ENCODE measurements at places on chromosomes 4 and X.
A peak's percentile ranks its signal among the peaks of the same experiment; 100 is the strongest.

DNA sequence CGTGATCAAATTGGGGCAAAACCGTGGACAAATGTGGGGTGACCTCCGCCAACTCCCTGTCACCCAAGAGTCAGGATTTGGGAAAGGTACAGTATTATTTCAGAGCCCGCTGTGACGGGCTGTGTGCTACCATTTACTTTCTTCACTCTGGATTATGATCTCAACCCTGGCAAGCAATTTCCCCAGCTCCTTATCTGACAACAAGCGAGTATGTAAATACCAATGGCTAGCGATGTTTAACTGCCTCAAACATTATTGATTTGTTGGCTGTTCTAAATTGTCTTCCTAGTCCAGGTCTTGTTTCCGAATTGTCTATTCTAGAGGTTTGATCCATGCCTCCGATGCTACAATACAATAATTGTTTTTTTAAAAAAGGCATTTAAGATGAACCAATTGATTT is 17.7 kb upstream of the PITX2 start:
- no peak for DNase-seq

DNA sequence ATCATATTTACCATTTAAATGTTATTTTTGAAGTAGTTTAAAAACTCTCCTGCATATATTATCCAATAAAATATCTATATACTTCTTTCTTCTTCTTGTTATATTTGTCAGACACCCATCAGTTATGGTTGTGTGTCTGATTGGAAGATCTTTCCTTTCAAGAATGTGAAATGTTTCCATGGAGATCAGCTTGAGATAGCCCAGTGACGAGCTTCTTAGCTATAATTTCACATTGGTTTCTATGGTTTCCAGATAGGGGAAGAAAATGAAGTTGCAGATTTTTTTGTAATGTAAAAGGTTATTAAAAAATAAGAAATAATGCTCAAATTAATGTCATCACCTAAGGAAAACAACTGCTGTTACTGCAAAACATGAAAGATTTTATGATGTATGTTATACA is 189.0 kb downstream of the COX7B2 start:
- DNase-seq = no peak

GRCh38 chrX:17442898-17443297 is 67.9 kb downstream of the NHS start:
- no peak for DNase-seq

DNA sequence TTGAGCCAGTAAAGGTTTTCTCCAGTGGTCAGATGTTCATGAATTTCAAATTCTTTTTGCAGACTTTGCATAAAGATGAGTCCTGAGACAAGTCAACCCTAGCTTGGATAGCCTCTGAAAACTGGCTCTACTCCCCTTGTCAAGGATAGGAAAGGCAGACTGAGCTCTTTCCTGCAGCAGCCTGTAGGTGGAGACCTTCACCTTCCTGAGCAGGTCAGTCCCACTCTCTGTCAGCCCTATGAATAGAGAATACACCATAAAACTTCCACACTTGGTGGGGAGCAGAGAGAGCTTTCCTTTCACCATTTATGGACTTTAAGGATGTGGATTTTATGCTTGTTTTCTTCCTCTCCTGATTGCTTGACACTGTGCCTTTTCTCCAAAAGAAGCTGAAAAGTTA is 41.9 kb downstream of the PCDH19 start:
- no peak for DNase-seq

DNA sequence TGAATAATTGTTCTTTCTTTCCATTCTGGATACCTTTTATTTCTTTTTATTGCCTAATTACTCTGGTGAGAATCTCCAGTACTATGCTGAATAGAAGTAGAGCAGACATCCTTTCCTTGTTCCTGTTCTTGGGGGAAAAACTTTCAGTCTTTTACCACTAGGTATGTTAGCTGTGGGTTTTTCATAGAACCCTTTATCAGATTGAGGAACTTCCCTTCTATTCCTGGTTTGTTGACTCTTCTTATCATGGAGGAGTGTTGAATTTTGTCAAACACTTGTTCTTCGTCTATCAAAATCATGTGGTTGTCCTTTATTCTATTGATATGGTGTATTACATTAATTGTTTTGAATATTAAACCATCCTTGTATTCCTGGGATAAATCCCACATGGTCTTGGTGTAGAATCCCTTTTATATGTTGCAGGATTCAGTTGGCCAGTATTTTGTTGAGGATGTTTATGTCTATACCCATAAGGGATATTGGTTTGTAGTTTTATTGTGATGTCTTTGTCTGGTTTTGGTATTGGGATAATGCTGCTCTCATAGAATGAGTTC is 23.6 kb downstream of the SH3BP2 start:
- DNase-seq = no peak

DNA sequence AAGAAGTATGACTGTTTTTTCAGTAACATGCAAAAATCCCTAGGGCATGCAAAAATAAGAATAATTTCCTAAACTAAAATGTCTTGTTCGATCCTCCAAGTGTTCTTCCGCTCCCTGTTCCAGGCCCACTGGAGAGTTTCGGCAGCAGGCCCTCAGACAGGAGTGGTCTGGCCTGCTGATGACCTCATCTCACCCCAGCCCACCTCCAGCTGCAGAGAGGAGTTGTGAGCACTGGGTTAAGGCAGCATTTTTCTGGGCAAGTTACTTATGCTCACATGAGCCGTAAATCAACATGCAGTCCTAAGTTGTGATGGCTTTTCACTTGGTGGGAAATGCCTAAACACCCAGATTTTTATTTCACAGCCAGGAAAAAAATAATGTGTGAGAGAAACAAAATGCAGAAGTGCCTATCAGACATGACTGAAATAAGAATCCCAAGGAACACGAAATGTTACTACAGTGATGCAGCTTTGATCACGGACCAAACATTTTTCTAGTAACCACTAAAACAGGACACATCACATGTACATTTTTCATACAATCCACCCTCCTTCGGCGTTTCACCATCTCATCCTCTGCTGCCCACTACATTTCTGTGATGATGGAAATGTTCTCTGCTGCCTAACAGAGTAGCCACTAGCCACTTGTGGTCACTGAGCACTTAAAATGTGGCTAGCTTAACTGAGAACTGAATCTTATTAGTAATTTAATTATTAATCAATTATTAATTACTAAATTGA is 153.3 kb upstream of the TBL1X start:
- DNase-seq = no peak

DNA sequence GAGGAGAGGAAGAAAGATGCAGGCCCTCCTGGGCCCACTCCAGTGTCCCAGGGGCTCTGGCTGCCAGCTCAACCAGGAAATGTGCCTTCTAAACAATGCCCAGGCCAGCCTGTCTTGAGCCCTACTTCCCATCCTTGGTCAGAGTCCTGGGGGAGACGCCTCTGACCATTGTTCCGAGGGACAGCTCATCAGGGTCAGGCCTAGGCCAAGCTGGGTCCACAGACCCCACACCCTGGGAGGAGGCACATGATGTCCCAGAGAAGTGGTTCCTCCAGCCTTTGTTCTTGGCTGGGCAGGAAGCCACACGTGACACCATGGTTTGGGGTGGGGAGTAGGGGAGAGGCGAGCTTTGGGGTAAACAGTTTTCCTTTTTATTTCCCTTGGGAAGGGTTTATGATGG is 102.5 kb downstream of the EFNB1 start:
- no peak for DNase-seq

DNA sequence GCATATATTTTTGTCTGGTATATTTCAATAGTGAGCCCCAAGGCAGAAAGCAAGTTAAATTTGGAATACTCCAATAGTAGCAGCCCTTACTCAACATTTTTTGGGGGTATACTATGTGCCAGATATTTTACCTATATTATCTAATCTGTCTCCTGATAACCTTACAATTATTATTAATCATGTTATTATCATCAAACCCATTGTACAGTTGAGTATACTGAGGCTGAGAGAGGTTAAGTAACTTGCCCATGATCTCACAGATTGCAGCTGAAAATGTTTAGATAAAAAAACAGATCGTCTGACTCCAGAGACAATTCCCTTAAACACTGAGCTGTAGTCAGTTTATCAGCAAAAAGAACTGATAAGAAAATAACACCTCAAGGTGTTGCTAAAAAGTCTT is 6.5 kb upstream of the RBBP7 start:
- no peak for DNase-seq

GRCh38 chrX:40266490-40267333 is 169.0 kb upstream of the BCOR start:
- DNase-seq = peak; percentile 28

DNA sequence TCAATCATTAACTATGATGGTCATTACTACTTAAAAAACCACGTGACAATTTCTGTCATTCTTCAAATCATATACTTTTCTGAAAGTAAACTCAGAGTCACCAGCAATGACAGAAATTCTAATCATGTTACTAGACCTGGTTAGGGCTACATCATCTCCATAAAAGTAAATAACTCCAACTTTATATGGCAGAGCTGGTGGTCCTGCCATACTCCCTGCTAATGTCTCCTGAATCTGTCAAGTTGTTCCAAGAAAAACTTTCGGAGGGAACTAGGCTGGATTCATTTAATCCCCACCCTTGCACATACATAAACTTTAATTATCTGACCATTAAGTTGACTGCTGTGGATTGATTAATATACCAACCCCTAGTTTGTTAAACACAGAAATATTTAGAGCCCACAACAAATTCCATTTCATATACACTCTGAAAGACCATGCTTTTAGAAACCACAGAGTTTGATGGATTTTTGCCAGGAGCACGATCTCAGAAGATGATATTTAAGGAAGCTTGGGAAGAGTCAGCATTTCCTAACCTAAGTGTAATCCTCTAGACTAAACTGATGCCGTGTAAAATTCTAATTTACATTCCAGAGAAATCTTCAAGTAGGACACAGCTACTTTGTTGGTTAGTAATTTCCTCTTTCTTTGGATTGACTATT is 577.0 kb downstream of the FAT4 start:
- DNase-seq = no peak

DNA sequence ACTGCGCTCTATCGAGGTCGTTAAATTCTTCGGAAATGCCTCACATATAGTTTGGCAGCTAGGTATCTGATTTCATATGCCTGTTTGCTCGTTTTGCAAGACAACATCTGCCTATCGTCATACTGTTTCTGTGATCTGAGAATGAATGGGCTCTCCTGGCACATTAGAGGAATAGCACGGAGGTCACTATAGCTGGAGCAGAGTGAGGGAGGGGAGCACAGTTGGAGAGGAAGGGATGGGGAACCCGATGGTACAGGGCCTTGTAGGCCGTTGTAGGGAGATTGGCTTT is 552 bp downstream of the IKBKG start:
- DNase-seq = no peak

Data from stimulated activated CD4-positive, alpha-beta T cell treated with anti-CD3 and anti-CD28 coated beads, TNF-alpha, amount 100 ng/mL, for 48 hours (primary cell).